ENCODE measurements at places on chromosomes 6 and 20.

DNA sequence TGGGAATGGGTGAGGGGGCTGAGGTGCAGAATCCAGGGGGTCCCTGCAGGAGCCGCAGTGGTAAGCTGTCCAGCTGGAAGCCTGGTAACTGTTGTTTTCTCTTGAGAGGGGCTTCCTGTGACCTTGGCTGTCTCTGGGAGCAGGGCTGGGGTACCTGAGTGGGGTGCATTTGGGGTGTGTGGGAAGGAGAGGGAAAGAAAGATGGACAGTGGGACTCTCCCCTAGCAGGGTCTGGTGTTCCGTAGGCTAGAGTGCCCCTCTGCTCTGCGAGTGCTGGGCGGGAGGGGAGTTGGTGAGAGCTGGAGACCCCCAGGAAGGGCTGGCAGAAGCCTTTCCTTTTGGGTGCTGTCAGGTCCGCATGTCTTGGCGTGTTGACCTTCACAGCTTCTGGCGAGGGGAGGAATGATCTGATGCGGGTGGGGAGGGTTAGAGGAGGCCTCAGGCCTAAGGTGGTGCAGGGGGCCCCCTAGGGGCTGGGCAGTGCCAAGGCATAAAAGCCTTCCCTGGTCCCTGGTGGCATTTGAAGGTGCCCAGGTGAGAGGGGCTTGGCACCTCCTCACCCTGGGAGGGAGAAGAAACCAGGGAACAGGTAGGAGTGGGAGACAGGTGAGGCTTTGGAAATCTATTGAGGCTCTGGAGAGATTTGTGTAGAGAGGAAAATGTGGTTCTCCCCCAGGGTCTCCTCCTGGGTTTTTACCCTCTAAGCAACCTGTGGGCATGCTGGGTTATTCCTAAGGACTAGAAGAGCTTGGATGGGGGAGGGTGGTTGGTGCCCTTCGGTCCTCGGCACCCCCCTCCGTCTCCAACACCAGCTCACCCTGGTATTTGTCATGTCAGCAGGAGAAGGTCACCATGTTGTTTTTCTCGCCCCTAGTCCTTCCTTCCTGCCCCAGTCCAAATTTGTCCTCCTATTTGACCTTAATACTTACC, 3.3 kb downstream of the VEGFA start:
- DNase-seq = peak; percentile 12

- DNase-seq = no peak
These were observed 208.8 kb upstream of the GMDS start for GRCh38 chr6:2454180-2454579.

DNA sequence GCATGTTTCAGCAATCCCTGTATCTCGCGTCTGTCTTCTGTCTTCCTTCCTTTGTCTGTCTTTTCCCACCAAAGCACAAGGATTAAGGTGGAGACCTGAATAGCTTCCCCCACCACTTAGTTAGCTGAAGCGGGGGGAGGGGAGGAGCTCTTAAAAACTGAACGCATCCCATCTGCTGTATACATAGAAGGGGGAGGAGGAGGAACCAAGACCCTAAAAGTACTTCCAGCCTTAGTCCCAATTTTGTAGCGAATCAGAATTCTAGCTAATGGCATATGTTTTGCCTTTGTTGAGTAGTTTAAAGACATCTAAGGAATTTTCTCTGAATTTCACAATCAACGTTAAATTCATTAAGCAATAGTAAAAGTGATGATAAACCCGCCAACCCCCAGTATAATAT, 47.9 kb downstream of the GNAS start:
- DNase-seq = no peak

GRCh38 chr6:118146584-118146983, 239.5 kb downstream of the SLC35F1 start:
- DNase-seq = no peak

Data from substantia nigra (tissue), 51 donors.